ENCODE measurements at places on chromosomes 12 and 14.

GRCh38 chr14:101064718-101065117 is 161.2 kb upstream of the RTL1 start:
- no peak for DNase-seq

DNA sequence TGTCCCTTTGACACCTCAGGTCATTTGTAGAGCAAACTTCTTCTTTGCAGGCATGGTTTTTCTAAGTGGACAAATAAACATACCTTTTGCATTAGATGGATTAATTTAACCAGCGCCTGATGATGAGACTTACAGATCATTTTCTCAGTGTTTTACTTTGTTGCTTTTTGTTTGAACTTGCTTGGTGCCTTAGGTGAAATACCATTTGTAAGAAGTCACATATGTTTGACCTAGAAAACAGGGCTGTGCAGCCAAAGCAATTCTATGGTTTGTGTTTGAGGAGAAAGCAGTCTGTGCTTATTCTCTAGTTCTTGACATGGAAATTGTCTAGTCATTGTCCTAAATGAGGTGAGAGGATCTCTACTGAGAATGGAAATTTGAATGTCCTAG is 111.1 kb downstream of the DIP2B start:
- DNase-seq, result no peak

- no peak for DNase-seq
These were observed 29.1 kb upstream of the SYT1 start for GRCh38 chr12:78835493-78835892.

- DNase-seq, result no peak
These were observed 9.3 kb upstream of the OAS3 start for GRCh38 chr12:112928978-112929377.

- DNase-seq, result no peak
These were observed 68.6 kb downstream of the TNFAIP2 start for GRCh38 chr14:103191844-103192243.

DNA sequence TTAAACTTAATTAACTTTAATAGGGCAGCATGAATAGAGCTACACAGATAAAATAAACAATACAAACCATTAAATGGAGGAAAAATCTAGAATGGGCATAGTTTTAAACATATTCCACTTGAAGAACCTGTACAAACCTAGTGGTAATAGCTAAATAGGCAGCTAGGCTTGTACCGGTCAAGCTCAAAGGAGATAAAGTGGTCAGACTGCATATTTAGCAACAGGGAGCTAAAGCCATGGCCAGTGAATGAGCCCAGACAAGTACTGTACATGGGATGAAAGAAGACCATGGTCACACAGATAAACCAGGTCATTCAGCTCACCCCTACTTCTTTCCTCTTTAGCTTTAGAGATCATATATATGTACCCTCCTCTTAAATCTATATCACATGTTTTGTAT is 186.6 kb upstream of the KRR1 start:
- no peak for DNase-seq

DNA sequence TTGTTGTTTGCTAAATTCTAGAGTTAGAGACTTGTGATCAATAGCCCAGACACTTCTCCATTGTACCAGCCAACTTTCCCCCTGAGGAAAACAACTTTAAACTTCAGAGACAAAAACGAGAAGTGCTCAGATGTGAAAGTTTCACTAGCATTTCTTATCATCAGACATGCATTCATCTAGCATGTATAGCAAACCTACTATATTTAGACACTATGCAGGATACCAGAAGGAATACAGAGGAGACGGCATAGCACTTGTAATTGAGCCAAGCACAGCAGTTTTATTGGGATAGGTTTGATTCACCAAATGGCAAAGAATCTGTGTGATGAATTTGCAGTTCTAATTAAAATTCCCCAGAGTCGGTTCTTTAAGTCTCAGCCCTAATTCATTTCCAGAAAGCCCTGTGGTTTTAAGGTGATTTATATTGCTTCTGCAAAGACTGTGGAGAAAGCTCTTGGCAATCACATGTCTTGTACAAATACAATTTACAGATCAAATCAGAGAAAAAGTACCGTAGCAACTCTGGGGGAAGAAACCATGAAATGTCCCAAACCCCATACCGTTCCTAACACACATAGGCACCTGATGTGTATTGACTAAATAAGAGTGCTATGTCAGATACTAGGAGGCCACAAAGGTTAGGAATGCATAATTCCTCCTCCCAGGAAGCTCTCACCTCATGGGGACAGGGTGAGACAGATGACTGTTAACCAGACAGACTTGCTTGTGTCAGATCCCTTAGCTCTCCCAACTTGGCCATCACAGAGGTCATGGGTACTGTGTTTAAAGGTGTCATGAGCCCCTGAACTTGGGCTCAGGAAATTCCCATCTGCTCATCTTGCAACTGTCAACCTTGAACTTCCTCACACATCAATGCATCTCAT is 69.6 kb upstream of the KRAS start:
- no peak for DNase-seq

- DNase-seq, result no peak
These were observed 65.2 kb upstream of the PSMC1 start for GRCh38 chr14:90191154-90191553.

DNA sequence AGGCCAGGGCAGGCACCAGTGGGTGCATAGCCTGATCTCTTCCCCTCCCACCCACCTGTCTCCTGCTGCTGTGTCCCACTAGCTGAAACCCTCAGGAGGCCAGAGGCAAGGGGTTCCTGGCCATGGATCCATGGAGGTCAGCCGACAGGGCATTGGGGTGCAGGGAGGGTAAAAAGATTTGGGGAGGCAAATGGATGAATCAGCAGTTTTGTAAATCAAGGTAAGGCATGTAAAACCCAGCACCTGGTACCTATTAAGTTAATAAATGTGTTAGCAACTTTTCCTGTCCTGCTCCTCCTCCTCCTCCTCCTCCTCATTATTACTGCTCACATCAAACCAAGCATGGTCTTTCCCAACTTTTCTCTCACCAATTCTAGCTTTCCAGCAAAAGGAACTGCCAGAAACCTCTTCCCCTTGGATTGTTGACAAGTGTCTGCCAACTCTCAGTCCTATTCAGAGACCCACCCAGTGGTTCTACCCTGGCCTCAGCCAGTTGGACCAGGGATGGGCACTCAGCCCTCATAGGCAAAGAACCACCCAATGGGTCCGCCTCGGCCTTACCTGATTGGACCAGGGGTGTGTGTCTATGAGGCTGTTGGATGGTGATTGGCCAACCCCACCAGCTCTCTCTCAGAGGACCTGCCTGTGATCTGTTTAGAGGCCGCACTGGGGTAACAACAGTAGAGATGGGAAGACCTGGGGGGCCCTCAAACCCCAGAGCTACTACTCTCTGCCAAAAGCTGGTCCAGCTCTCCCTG is 155.7 kb upstream of the GSC start:
- DNase-seq, result no peak

DNA sequence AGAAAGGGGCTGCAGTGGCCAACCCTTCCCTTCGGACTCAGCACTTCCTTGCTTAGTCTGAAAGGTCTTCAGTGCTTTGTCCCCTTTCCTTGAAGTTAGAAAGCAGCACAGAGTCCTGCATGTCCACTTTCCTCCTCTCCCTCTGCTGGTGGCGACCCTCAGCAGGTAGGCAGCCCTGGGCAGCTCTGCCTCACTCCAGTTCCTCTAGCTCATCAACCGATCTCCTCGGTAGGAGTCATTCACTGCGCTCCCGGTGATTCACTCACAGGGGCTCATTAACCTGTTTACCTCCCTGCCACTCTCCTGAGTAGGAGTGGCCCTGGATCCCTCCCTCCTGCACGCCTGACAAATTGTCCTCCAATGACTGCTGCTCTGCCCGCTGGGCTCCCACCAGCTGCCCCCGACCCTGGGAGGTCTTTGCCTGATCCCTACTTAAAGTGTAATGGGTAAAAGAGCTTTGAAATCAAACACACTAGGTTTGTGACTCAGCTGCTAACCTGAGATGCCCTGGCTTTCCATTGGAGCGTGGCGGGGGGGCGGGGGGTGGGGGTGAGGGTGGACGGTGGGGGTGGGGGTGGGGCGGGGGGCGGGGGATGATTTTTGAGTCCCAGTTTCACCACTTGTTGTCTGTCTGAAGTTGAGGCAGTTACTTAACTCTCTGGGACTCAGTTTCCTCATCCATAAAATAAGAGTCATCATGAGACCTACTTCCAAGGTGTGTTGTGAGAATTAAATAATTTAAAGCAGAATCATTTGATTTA is 4.2 kb downstream of the SCNN1A start:
- DNase-seq, result no peak

- DNase-seq, result no peak
These were observed 218.6 kb downstream of the SYT1 start for GRCh38 chr12:79083181-79083580.

DNA sequence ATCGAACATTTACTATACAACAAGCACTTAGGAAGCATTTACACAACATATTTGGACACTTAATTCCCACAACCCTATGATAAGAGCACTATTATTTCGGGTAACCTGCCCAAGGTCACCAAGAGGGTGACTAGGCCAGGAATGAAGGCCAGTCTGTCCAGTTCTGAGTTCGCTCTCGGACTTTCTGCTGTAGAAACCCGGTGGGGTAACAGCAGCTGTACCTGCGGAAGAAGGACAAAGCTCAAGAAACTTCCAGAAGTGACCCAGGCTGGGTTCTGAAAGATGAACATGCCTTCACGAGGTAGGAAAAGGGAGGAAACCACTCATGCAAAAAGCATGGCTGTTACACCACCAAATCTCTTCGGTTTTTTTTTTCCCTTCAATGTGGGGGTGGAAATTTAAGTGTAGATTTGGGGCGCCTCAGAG is 10.8 kb downstream of the PLA2G1B start:
- no peak for DNase-seq

- DNase-seq, result no peak
These were observed 336.2 kb downstream of the DPF3 start for GRCh38 chr14:72557671-72558070.

- no peak for DNase-seq
These were observed 24.5 kb upstream of the HIGD1C start for GRCh38 chr12:50927766-50928224.

- peak; percentile 61 for DNase-seq
These were observed 422.4 kb upstream of the OR4E1 start for GRCh38 chr14:22095860-22096513.

DNA sequence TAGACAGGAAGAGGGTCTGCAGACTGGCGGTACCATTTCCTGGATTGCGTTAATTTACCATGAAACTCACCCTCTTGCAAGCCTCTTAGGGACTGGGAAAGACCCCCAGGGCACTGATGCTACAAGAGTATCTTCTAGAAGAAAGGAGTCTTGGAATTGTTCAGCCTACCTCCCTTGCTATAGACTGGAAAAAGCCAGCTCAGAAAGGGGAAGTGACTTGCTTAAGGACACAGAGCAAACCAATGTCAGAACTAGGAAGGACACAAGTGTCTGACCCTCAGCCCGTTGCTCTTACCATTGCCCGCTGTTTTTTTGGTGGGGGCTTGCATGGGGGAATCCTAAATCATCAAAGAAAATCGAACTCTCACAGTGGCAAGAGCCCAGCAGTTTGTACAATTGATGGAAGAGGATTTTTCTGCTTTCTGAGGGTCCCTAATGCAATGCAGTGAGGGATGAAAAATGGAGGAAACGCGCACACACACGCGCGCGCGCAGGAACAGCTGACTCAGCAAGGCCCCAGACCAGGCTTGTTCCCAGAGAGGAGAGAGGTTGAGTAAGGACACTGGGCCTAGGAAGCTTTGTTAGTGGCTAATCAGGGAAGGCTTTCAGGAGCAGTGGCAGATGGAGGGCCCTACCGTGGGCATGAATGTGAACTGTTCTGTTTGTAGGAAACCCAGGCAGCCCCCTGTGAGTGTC is 50.9 kb downstream of the RIN3 start:
- DNase-seq, result no peak

DNA sequence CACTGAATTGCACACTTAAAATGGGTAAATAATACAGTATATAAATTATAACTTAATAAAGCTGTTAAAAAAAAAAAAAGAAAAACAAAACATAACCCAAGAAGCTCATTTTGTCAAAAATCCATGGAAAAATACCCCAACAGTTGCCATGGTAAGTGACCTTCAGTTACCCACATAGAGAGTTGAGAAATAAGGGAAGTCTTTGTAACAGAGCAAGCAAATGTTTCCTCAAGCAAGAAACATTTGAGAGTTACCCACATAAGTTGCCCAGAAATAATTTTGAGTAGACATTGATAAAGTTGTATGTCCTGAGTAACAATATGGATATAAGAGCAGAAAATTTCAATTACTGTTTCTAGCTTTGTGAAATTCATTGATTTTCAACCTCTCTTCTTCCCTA is 227.4 kb downstream of the CCDC59 start:
- no peak for DNase-seq

DNA sequence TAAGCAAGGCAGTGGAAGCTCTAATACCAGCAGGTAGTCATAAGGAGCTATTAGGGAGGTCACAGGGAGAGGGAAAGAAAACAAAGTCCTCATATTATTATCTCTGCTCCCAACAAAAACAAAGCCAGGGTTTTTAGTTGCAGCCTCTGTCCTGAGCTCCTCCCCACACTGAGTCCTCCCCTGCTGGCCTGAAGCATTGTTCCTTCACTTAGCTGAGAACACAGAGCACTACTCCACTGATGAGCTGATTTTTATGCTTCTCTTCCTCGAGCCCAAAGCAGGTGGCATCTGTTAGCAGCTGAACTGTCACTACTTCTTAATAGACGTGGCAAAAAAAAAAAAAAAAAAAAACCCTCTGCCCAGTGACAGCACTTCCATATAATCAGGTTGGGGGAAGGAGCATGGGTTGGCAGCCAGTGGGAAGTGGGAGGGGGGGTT is 10.5 kb upstream of the STAC3 start:
- no peak for DNase-seq

- DNase-seq, result no peak
These were observed 89.4 kb downstream of the SLC15A4 start for GRCh38 chr12:128734371-128734770.

GRCh38 chr12:52568111-52568510 is 5.5 kb downstream of the KRT74 start:
- DNase-seq, result no peak

GRCh38 chr14:94761348-94761996 is 8.4 kb downstream of the GSC start:
- DNase-seq, result no peak

GRCh38 chr12:127101076-127101475 is 1165.9 kb upstream of the TMEM132C start:
- DNase-seq, result no peak

DNA sequence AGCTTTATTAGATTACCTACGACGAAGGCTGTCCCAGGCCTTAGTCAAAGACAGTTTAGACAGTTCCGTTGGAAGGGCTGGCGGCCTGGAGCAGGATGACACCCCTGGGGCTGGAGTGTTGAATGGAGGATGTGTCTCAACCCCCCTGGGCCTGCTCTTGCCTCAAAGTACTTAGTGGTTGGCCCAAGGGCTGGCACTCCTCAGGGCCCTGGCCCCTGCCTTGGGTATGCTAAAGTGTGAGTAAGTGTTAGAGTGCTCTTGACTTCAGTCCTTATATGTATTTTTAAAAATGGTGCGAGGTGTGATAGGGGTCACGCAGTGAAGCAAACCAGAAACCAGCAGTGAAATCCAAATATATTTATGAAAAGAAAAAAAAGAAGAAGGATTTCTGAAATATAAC is 261.6 kb downstream of the KTN1 start:
- no peak for DNase-seq

GRCh38 chr12:64177001-64177400 is 45.1 kb downstream of the KICS2 start:
- no peak for DNase-seq
